ENCODE measurements at places on chromosomes 16 and 17.

DNA sequence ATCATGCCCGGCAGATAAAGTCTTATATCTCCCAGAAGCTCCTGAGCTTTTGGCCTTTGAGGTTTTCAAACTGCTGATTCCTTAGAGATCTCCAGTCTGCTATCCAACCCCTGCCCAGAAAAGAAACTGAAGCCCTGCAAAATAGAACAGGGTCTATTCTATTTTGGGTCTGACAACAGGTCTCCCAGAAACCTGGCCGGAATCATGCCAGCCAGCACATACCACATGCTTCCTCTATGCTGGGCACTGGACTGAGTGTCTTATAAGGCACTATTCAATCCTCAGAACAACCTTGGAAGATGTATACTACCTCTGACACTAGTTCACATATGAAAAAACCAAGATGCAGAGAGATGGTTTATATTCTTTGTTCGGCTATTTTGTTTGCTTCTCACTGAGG, 21.3 kb upstream of the GFOD2 start:
- no peak for DNase-seq

GRCh38 chr17:78263063-78263735, 31.8 kb downstream of the TMEM235 start:
- DNase-seq: no peak

- no peak for DNase-seq
These were observed 7.9 kb upstream of the CLDN9 start for GRCh38 chr16:3004781-3005284.

DNA sequence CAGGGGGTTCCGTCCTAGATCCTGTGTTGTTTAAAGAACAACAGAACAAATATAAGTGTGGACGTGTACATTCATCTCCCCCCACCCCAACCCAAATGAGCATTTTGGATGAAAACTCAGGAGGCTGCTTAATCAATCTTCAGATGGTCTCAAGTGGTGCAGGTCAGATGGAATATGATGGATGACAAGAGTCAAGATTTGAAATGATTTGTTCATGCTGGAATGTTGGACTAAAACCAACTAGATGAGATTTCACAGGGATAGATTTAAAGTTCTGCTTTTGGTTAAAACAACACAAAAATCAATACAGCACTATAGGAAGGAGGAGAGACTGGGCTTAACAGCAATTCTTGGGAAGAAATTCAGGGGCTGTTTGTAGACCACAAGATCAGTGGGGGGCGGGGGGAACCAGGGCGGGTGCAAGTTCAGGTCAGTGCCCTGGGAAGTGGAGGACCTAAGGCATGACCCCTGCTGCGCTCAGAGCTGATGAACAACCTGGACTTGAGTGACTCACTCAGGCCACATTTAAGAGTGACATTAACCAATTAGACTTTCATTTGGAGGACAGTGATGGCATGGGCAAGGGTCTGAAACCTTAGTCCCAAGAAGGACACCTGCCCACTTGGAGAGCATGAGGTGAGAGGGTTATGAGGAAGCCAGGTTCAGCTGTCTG, 15.1 kb downstream of the TTYH2 start:
- DNase-seq: no peak

DNA sequence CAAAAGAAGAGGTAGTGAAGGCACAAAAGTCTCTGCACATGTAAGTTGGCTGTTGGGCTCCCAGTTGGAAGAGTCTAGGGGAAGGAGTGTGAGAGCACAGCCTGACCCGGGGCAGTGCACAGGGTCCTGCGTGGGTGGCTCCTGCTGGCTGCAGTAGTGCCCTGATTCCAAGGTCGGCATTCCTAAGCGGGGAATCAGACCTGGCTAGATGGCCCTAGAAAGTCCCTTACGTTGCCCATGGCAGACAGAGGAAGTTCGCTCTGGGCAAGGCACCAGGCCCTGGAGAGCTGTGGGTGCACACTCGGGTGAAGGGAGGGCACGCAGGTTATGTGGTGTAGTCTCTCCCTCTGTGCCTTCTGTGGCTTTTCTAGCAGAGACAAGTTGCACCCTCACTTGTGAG, 22.8 kb upstream of the SLC5A11 start:
- DNase-seq: no peak

- DNase-seq: no peak
These were observed 190.3 kb downstream of the CPPED1 start for GRCh38 chr16:12613131-12613991.

- no peak for DNase-seq
These were observed 3.3 kb upstream of the ITGAM start for GRCh38 chr16:31256466-31256865.

- DNase-seq: no peak
These were observed 185.3 kb upstream of the CACNG3 start for GRCh38 chr16:24070851-24071250.

- DNase-seq: no peak
These were observed 75.9 kb downstream of the NLK start for GRCh38 chr17:28118362-28118761.

DNA sequence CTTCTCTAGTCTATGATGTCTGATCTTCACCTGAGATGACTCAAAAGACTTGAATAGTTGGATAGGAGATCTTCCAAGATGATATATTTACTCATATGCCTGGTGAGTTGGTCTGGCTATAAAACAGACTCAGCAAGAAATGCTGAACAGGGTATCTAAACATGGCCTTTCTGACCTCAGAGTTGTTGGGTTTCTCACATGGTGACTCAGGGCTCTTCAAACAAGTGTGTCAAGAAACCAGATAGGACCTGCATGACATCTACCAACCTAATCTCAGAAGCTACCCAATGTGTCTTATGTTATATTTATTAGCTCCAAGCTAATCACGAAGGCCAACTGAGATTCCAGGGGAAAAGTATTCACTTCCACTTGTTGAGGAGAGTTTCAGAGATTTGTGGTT, 1477.3 kb downstream of the CDH8 start:
- no peak for DNase-seq

DNA sequence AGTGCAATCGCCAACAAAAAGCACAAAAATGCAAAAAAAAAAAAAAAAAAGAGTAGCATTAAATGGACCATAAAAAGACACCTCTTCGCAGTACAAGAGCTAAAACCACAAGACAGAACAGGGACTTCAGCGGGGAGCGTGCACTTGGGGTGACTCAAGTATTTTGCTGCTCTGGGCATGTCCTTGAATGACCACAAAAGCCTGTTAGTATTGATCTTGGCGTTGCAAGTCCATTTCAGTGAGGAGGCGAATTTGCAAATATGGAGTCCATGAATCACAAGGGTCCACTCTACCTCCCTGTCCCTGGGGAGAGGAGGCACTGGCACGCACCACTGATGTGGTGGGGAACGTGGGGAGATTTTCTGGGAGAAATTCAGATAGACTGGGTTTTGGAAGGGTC, 78.9 kb downstream of the CNGB1 start:
- no peak for DNase-seq

- DNase-seq: no peak
These were observed 32.6 kb upstream of the SHISA9 start for GRCh38 chr16:12868788-12869187.

DNA sequence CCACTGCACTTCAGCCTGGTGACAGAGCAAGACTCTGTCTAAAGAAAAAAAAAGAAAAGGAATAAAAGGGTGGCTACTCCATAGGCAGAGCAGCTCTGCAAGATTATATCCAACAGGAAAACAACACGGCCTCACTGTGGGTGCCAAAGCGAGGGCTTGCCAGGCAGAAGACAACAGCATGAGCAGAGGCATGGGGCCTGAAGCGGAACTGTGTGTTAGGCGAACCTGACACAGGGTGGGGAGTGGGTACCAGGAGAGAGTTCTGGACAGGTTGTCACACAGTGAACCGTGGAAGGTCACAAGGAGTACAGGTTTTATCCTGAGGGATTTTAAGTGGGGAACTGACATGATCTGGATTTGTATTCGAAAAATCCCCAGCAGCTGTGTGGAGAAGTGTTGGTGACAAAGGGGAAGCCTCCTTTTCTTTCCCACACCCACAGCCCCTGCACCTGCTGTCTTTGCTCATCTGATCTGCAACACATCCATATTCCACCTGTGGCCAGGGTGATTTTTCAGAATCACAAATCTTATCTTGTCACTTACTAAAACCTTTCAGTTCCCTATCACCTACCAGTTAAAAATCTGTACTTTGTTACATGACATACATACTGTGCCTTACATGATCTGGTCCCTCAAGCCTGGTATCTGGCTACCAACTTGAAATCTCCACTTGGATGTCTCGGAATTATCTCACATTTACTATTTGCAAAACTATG, 23.2 kb upstream of the ARHGAP17 start:
- DNase-seq: no peak

Data from activated T-cell treated with anti-CD3 and anti-CD28 coated beads, Interleukin-2, amount 50 U/mL, for 1 hour (primary cell).